ENCODE measurements at places on chromosomes 7 and 10.

GRCh38 chr10:43253461-43254198 is 13.2 kb downstream of the RASGEF1A start:
- no peak overlapping the region for H3K27ac ChIP-seq
- H3K4me1 ChIP-seq: no peaks in the 10 kb centered on the region
- H3K36me3 ChIP-seq: no peaks in the 10 kb centered on the region
- no peaks in the 10 kb centered on the region for H3K27me3 ChIP-seq

DNA sequence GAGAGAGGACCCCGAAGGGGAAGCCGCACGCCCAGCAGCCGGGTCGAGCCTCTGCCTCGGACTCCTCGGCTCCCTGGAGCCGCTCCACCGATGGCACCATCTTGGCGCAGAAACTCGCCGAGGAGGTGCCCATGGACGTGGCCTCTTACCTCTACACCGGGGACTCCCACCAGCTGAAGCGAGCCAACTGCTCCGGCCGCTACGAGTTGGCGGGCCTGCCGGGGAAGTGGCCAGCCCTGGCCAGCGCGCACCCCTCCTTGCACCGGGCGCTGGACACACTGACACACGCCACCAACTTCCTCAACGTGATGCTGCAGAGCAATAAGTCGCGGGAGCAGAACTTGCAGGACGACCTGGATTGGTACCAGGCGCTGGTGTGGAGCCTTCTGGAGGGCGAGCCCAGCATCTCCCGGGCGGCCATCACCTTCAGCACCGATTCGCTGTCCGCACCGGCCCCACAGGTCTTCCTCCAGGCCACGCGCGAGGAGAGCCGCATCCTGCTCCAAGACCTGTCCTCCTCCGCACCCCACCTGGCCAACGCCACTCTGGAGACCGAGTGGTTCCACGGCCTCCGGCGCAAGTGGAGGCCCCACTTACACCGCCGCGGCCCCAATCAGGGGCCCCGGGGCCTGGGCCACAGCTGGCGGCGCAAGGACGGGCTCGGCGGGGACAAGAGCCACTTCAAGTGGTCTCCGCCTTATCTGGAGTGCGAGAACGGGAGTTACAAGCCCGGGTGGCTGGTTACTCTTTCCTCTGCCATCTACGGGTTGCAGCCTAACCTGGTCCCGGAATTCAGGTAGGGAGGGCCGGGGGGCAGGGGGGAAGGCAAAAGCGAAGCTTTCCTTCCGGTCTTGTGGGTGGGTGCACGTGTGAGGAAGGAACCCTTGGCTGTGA is 973 bp downstream of the GPR158 start:
- no peaks in the 10 kb centered on the region for H3K4me1 ChIP-seq
- no peak overlapping the region for H3K27ac ChIP-seq
- no peak overlapping the region for H3K4me3 ChIP-seq
- DNase-seq: no peak
- no peaks in the 10 kb centered on the region for H3K36me3 ChIP-seq

DNA sequence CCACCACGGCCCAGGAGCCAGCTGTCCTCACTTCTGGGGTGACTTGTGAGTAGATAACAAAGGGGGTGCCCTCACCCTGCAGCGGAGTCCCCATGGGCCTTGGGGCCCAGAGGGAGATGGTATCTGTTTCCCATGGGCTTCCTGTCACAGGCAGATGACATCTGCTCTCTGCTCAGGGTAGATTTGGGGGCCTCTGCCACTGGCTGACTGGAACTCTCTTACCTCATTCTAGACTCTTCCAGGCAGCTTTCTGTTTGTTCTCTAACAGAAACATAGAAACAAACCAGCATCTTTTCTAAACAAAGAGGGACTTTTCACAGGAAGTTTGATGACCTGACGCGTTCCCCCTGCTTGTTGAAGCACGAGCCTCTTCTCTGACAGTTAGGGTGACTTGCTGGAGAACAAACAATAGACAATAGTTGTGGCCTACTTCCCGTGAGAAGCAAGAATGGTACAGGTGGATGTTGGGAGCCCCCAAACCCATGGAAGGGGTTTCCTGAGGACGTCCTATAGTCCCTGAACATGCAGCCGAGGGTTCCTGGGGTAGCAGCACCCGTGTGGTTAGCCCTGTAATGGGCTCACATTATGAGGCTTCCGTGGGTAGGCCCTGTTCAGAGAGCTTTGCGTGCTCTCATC is 61.6 kb downstream of the GRK5 start:
- H3K36me3 ChIP-seq: no peaks in the 10 kb centered on the region
- DNase-seq: peak; percentile 79
- H3K27ac ChIP-seq: peak overlapping the region; percentile 88
- H3K4me3 ChIP-seq: no peak overlapping the region

DNA sequence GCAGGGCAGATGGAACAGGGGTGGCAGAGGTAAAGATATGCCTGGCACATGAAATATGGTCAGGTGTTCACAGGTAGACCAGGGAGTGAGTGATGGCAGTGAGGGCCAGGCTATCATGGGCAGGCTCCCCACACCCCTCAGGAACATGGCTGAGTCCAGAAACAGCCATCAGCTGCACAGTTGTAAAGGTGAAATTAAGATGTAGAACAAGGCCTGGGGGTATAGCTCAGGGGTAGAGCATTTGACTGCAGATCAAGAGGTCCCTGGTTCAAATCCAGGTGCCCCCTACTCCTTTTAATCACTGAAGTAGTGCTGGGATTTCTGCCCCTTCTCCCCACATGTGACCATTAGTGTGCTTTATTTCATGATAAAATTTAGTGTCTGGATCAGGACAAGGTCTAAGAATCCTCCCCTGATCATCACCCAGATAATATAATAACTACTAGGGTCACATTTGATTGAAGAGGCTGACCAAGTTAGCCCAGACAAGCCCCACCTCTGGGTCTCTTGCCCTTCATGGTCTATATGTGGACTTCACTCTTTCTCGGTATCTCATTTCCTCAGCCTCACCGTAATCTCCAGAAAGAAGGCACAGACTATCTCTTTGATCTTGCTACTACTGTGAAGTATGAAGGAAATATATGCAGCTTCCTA is 69.0 kb downstream of the ZNF783 start:
- H3K27me3 ChIP-seq: no peaks in the 10 kb centered on the region
- no peak overlapping the region for H3K27ac ChIP-seq
- no peak overlapping the region for H3K4me3 ChIP-seq
- no peak for DNase-seq

GRCh38 chr10:103659674-103660363 is 166.3 kb downstream of the NEURL1 start:
- DNase-seq: peak; percentile 87
- peak overlapping the region; percentile 83 for H3K27ac ChIP-seq
- peaks cover 21% of the 10 kb centered on the region for H3K36me3 ChIP-seq
- H3K4me3 ChIP-seq: peak overlapping the region; percentile 89
- H3K4me1 ChIP-seq: peaks cover 23% of the 10 kb centered on the region

Data from DND-41 (cell line).